ENCODE measurements at places on chromosomes 1 and 21. TPM values are rescaled to one million over a fixed set of nuclear protein-coding genes. Genes with fewer than 3 reads are reported as not detected.

DNA sequence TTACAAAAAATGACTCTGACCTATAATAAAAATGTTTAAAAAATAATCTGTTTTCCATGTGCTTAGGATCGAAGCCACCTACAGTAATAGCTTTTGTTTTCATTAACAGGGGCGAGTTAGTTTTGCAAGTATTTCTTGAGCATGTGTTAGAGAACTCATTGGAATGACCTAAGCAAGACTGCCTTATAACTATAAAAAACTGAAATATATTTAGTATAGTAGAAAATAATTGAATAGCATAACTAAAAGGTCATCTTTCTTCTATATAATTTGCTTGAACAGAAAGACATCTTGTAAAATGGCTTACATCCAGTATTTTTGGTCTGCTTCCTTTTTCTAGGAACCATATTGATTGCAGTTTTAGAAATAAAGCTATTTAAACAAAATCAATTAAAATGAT, 241.5 kb upstream of the NRIP1 start:
- no peak overlapping the region for H3K4me3 ChIP-seq
- no peaks in the 10 kb centered on the region for H3K36me3 ChIP-seq
- H3K4me1 ChIP-seq: peaks cover 19% of the 10 kb centered on the region
- no peak overlapping the region for H3K27ac ChIP-seq
- no peaks in the 10 kb centered on the region for H3K27me3 ChIP-seq

DNA sequence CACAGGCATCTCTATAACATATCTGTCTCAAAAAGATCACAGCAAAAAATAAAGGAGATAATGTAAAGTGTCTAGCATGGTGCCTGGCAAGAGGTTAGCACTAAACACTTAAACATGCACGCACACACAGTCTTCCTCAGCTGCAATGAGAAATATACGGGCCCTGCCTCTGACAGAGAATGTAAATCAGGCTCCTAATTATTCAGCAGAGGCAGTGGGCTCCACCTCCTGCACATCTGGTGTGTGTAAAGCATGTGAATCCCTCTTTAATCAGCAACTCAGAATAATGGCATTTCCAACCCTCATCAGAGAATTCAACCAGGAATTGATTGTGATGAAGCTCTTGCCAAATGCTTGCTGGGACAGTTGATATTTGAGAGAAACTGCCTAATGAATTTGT, 85.6 kb upstream of the KCNA3 start:
- no peaks in the 10 kb centered on the region for H3K4me1 ChIP-seq
- no peaks in the 10 kb centered on the region for H3K27me3 ChIP-seq
- H3K4me3 ChIP-seq: no peak overlapping the region
- H3K27ac ChIP-seq: no peak overlapping the region
- no peak for DNase-seq
- no peaks in the 10 kb centered on the region for H3K36me3 ChIP-seq

IL19 gene
- not detected for total RNA-seq

CFAP74 gene
- total RNA-seq: not detected

DNA sequence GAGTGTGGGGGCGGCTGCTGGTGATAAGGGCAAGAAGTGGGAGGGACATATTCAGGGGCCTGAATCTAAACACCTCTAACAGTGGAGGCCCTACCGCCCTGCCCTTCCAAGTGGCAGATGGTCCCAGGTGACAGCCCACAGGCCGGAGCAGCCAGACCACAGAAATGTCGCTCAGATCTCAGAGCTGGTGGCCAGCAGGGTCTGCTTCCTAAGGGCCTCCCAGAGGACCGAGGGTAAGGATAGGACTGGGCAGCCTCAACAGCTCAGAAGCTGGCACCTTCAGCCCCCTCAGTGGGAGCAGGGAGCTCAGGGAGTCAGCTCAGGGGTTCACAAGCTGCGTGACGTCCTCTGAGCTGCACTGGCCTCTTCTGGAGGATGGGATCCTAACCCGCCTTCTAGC, 201.8 kb upstream of the ZC3H12A start:
- H3K36me3 ChIP-seq: no peaks in the 10 kb centered on the region
- H3K4me3 ChIP-seq: no peak overlapping the region
- no peak overlapping the region for H3K27ac ChIP-seq

Data from neural progenitor cell (in vitro differentiated cells).